ENCODE measurements at places on chromosomes 3 and 15.

GRCh38 chr3:127613406-127613805 lies 15.2 kb downstream of the MCM2 start:
- DNase-seq, result no peak

DNA sequence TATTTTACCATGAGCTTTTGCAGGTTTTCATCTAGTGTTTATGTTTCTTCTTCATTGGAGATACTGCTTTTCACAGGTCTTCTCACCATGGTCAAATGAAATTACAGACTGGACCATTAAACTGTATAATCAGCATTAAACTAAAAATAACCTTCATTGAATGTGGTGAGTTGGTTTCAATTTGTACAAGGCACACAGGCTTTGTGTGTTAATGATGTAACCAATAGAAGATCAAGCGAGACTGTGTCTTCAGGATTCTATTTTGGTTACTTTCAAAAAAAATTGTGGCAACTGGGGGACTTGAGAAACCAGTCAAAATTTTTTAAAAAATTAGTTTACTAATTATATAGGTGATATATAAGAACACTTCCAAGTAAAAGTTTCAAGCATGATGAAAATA lies 54.3 kb upstream of the GCSAM start:
- no peak for DNase-seq

- no peak for DNase-seq
Observed at GRCh38 chr3:18648868-18649462, 223.8 kb upstream of the SATB1 start.

- no peak for DNase-seq
Observed at GRCh38 chr3:134567605-134568004, 81.7 kb downstream of the CEP63 start.

- no peak for DNase-seq
Observed at GRCh38 chr15:43974852-43975251, 148.1 kb downstream of the WDR76 start.

DNA sequence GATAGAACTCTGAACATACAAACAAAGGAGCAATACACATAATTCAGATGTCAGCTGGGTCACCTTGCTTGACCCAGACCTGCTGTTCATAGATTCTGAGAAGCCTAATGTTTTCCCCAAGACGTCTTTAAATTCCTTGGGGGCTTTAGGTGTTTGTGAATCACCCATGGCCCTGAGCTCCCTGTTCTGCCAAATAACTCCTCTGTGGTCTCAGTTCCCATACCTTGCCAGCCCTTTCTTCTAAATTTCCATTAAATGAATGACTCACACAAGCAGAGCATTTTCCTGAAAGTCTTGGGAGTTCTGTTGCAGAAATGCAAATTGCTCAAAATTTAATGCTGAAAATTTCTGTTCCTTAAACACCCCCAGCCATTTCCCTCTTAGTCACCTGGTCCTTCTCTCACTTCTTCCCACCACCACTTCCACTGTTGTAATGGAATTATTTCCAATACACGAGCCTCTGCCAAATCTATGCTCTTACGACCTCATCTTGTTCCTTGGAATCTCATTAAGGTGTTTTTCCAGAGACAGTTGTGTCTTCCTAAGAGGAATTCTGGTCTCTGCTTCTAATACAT lies 33.4 kb upstream of the PSMD6 start:
- no peak for DNase-seq

DNA sequence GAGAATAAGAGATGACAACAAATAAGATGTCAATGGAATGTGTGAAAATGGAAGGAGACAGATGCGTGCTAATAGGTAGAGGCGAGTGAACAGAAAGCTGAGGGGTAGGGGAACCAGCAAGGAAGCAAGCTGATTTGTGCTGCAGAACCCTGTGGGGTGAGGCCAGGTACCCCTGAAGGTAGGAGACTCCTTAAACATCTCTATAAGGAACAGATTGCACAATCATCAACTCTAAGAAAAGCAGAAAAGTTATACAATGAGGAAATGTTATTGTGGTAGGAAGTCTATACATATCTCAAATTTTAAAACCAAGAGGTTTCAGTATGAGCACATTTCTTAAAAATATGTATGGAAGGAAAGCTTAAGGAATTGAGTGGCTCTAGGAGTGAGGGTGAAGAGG lies 315.0 kb upstream of the TPM1 start:
- no peak for DNase-seq

DNA sequence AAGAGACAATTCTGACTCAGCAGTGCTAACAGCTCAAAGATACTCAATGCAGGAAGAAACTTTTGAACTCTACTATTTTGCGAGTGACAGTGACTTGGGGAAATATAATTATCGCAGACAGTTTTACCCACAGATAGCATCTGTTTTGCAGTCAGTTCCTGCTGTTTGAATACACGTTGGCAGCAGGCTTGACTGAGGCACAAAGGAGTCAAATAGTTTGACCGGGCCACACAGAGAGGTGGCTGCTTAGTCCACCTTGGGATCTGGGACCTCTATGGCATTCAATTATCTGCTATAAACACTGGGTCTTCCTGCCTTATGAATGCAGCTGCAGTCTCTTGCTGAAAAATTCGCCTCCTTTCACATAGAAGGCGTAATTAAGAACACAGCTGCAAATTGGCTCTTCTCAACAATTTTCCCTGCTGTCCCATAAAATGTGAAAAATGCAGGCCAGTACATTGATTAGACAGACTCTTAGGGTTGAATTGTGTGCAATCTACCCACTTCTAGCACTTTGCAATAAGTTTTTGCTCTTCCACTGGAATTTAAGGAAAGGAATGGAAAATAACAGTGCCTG lies 56.5 kb downstream of the OTOL1 start:
- no peak for DNase-seq

DNA sequence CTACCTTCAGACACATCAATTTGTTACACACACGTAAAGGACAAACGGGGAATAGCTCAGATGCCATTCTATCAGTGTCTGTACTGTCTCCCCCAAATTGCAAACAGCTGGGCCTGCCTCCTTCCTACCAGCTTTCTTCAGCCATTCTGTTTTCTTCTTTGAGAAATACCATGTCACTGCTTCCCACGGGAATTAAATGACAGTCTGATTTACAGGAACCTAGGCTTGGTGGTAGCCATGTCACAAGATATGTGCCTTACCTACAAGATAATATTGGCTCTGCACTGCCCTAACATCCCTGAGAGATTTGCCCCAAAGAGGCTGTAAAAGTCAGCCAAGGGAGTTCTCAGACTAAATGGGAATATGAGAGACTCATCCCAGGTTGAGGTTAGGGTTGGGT lies 308.3 kb downstream of the LRTM1 start:
- no peak for DNase-seq

GRCh38 chr15:89358435-89358754 lies 23.8 kb upstream of the POLG start:
- no peak for DNase-seq

- no peak for DNase-seq
Observed at GRCh38 chr3:188440340-188440972, 286.5 kb downstream of the LPP start.

GRCh38 chr3:118077332-118077731 lies 957.3 kb downstream of the IGSF11 start:
- DNase-seq, result no peak

- DNase-seq, result peak; percentile 29
Observed at GRCh38 chr15:100049936-100050876, 291.6 kb downstream of the ADAMTS17 start.

DNA sequence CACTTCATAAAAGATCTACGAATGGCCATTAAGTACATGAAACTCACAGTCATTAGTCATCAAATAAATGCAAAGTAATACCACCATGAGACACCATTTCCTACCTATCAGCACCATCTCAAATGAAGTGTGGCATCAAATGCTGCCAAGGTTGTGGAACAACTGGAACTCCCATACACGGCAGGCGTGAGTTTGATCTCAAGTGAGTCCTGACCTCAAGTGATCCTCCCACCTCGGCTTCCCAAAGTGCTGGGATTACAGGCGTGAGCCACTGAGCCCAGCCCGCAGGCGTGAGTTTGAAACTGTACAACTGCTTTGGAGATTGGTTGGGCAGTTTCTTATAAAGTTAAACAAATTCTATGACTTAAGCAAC lies 28.8 kb upstream of the HDAC11 start:
- DNase-seq, result no peak

DNA sequence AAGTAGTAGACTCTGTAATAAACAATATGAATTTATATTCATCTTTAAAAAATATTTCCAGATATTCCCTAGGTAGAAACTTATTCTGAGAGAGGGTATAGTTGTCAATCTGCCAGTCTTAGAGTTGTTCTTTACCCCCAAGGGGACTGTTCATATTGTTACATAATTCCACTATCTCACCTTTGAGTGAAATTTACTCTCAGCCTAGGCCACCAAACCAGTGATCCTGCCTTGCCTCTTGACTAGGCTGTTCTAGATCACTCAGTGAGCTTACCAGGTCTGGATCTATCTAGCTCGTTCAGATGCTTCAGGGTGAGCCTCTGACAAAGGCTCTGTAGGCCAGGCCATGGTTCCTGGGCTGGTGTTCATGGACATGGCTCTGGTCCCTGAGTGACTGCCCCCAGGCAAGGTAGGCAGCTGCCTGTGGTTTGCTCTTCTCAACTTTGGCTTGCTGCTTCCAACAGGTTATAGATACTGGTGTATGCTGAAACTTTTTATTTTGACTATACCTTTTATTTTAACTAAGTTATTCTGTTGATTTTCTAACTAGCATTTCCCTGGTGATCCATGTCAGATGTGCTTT lies 27.6 kb downstream of the ZNF592 start:
- DNase-seq, result no peak

DNA sequence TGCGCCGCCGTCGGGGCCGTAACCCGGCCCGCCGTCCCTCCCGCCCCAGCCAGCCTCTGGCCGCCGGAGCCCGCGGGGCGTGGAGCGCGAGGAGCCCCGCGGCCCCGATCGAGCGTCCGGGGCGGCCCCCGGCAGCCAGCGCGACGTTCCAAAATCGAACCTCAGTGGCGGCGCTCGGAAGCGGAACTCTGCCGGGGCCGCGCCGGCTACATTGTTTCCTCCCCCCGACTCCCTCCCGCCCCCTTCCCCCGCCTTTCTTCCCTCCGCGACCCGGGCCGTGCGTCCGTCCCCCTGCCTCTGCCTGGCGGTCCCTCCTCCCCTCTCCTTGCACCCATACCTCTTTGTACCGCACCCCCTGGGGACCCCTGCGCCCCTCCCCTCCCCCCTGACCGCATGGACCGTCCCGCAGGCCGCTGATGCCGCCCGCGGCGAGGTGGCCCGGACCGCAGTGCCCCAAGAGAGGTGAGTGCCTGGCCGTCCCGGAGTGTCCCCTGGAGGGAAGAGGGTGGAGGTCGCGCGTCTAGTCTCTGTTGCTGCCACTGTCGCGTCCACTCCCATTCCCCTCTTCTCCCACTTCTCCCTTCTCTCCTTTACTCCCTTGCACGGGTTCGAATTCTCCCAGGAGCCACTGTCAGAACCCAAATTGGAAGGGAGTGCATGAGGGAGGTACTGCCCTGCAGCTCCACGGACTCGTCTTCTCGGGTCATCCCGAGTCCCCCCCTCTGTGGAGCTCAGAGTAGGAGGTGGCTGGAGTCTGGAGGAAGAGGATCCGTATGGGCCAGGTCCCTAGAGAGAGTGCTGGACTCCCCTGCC lies 585 bp downstream of the CSK start:
- DNase-seq, result no peak

DNA sequence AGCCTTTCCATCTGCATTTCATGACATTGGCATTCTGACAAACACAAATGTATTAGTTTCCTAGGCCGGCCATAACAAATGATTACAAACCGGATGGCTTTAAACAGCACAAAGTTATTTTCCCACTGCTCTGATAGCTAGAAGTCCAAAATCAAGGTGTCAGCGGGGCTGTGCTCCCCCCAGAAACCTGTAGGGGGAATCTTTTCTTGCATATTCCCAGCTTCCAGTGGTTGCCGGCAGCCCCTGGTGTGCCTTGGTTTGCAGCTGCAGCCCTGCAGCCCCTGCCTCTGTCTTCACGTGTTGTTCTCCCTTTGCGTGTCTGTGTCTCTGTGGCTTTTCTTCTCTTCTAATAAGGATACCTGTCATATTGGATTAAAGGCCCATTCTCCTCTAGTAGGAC lies 79.0 kb upstream of the CDV3 start:
- DNase-seq, result no peak

GRCh38 chr3:127736801-127737539 lies 64.2 kb downstream of the ABTB1 start:
- DNase-seq, result no peak

DNA sequence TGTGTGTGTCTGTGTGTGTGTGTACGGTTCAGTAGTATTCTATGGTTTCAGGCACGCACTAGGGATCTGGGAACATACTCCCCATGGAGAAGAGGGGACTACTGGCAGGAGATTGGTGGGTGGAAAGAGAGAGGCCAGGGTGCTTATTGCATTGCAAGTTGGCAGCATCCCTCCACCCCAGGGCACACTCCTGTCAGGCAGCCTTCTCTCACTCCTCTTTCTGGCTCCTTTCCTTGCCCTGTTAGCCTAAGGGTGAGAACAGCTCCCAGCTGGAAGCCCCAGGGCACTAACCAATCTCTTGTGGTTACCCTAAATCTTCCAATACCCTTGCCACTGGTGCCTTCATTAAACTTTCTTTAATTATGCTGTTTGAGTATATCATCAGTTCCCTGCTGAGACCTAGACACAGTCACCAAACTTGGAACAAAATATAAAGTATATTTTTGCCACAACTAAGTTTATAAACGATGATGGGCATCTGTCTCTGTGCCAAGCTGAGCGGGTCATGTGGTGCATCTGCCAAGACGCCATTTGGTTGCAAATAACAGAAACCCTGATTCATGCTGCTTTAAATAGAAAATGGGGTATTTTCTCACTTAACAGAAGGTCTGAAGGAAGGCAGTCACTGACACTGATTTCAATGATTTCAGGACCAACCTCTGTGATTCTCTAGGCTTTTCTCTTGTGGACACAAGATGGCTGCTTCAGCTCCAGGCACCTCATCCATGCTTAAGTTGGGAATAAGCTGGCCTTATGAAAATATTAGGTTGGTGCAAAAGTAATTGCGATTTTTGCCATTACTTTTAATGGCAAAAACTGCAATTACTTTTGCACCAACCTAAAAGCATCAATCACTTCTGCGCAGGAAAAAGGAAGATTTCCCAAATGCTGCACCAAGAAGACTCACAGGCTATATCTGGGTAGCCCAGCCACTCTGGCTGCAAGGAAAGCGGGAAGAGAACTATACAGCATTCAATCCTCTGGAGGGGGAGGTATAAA lies 476.9 kb upstream of the PROK2 start:
- DNase-seq, result no peak

- no peak for DNase-seq
Observed at GRCh38 chr3:137075020-137075419, 117.2 kb downstream of the IL20RB start.

- no peak for DNase-seq
Observed at GRCh38 chr3:159418571-159419526, 569.8 kb upstream of the IL12A start.

GRCh38 chr3:140303875-140304274 lies 368.9 kb downstream of the CLSTN2 start:
- DNase-seq, result no peak

GRCh38 chr15:32704395-32704981 lies 13.3 kb upstream of the GREM1 start:
- DNase-seq, result no peak

GRCh38 chr15:98537516-98538060 lies 110.8 kb upstream of the IGF1R start:
- no peak for DNase-seq

DNA sequence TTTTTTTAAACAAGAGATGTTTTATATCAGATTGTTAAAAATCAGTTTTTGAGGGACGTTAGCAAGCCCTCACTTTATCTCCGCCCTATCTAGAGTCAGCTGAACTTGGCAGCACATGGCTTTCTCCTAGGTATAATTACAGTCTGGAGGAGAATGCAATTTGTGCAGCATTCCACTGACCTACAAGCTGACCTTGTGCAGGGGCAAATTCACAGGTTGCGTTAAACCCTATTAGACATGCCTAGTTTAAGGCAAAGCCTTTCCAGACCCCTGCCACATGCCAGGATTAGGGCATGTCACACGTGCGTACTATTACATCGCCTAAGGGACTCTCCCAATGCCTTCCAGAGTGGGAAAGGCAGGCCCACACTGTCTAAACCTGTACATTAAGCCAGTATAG lies 224.0 kb downstream of the GREM1 start:
- no peak for DNase-seq

Measured in ureter (tissue), 1 donor.